ENCODE measurements at places on chromosomes 7 and 10. TPM values are rescaled to one million over a fixed set of nuclear protein-coding genes. Genes with fewer than 3 reads are reported as not detected.

DNA sequence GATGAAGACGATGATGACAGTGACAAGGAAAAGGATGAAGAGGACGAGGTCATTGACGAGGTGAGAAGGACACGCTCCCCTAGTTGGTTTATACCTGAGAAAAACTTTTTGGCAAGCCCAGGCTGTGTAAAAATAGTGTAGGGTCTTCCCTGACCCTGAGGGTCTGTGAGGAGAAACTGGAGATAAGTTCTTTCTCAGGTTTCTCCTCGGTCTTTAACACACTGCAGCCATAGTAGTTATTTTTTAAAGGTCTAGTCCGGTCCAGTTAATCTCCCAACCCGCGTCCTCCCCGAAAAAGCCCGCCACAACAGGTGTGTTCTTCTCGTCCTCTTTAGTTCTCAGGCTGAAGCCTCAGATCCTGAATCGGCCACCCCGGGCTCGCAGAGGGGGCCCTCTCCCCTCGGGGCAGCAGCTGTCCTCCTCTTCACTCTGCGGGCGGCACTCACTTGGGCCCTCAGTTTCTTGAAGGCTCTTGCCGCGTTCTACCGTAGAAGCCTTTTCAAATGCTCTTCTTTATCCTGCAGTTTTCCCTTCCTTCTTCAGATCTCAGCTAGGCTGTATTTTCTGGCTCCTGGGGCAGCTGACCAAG, 411 bp downstream of the BCCIP start:
- peaks cover 6% of the 10 kb centered on the region for H3K4me1 ChIP-seq
- peak; percentile 1 for DNase-seq
- peak overlapping the region; percentile 86 for H3K27ac ChIP-seq
- H3K4me3 ChIP-seq = peak overlapping the region; percentile 77

DNA sequence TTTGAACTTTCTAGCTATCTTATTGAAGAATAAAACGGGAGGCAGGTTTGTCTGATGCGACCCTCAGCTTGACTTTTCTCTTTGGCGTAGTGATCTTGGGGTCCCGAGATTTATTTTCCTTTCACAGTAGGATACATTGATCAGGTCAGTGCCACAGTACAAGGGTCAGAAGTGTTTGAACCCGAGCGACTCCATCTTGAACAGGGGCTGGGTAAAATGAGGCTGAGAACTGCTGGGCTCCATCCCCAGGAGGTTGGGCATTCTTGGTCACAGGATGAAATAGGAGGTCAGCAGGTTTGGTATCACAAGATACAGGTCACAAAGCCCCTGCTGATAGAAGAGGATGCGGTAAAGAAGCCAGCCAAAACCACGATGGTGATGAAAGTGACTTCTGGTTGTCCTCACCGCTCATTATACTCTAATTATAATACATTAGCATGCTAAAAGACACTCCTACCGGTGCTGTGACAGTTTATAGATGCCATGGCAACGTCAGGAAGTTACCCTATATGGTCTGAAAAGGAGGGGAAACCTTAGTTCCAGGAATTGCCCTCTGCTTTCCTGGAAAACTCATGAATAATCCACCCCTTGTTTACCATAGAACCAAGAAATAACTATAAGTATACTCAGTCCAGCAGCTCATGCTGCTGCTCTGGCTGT, 3.0 kb upstream of the TECPR1 start:
- no peak overlapping the region for H3K27ac ChIP-seq
- DNase-seq = no peak
- H3K27me3 ChIP-seq = no peaks in the 10 kb centered on the region
- H3K4me1 ChIP-seq = peaks cover 8% of the 10 kb centered on the region

DNA sequence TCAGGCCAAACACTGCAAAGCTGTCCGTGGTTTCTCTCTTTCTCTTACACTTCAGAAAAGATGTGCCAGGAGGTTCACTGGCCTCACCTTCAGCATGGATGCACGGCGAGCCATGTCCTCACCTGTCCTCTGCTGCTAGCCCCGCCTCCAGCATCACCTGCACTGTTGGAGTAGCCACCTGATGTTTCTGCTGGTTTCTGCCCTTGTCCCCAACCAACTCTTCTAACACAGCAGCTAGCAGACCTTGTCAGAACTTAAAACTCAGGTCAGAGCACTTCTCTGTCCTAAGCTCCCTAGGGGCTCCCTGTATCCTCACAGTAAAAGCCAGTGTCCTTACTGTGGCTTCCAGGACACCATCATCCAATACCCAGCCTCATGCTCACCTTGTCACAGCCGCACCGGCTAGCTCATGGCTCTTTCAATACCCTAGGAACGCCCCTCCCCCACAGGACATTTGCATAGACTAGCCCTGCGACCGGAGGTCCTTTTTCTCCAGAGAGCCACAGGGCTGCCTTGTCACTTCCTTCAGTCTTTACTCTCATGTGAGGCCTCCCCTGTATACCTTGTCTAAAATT, 15.2 kb downstream of the PALD1 start:
- peaks cover 34% of the 10 kb centered on the region for H3K27me3 ChIP-seq
- no peaks in the 10 kb centered on the region for H3K36me3 ChIP-seq
- no peak for DNase-seq
- H3K27ac ChIP-seq = no peak overlapping the region
- H3K4me3 ChIP-seq = no peak overlapping the region

The PWWP2B gene
- total RNA-seq = 1.9 TPM

Measured in IMR-90 (cell line).